ENCODE measurements at places on chromosomes 5 and 9.

GRCh38 chr5:103111468-103111867 lies 8.5 kb downstream of the GIN1 start:
- DNase-seq, result no peak

GRCh38 chr5:45799388-45799787 lies 103.2 kb upstream of the HCN1 start:
- DNase-seq, result no peak

- no peak for DNase-seq
These were observed 64.3 kb upstream of the IER5L start for GRCh38 chr9:129242191-129242941.

DNA sequence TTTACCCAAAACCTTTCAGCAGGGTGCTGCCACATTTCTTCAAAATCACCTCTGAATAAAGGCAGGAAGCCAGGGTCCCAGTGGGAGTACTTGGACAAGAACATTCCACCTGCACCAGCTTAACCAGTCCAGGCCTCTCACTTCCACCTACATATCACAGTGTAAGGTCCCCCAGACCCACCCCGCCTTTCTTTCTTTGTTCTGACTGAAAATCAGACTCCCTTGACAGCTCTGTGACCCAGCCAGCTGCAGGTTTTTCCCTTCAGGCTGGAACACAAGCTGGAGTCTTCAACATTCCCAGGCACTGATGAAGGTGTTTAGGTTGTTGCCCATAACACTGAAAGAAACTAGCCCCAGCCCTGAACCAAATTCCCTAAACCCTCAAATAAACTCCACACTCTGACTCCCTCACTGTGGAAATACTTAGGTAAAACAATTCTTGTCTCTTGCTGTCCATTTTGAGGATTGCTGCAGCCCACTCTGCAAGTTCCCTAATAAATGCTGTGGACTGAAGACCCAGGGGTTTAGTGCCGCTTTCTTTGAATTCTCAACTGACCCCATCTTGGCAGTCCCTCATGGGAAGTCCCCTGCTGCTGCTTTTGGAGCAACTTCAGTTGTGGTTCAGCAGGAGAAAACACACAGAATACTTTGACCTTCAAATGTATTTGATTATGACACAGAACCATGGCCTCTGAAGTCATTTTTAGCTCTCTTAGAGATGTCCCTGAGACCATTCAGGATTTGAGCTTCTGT lies 24.8 kb downstream of the P4HA2 start:
- DNase-seq, result no peak

DNA sequence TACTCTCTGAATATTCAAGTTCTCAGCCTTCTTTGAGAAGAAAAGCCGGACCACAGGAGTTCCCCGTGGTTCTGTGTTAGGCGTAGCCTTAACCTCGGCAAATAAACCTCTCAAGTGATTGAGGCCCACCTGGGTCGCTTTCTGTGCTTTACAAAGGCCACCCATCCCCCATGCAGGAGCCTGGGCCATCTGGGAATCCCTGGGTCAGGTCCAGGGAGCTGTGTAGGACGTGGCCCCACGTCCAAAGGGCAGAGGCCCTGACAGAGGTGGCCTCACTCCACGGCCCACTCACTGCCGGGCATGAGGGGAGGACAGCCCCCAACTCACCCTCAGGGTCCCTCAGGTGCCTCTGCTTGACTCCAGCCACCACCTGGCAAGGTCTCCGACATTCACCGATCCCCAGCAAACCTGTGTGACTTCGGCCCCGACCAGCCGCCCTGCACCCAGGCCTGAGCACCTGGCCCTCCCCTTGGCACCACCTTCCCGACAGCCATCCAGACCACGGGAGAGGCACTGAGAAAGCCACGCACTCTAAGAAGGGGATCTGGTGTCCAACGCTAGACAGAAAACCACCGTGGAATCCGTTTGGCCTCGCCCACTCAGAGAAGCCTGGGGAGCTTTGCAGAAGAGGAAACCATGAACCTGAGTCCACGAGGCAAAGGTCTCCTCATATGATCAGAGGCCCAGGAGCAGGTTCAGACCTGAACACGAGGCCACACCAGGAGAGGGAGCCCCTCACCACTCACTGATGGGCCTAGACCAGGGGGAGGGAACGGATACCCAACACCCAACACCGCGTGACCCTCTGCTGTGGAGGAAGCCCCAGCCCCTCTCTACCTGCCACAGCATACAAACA lies 4.5 kb downstream of the SLC12A7 start:
- DNase-seq, result no peak

DNA sequence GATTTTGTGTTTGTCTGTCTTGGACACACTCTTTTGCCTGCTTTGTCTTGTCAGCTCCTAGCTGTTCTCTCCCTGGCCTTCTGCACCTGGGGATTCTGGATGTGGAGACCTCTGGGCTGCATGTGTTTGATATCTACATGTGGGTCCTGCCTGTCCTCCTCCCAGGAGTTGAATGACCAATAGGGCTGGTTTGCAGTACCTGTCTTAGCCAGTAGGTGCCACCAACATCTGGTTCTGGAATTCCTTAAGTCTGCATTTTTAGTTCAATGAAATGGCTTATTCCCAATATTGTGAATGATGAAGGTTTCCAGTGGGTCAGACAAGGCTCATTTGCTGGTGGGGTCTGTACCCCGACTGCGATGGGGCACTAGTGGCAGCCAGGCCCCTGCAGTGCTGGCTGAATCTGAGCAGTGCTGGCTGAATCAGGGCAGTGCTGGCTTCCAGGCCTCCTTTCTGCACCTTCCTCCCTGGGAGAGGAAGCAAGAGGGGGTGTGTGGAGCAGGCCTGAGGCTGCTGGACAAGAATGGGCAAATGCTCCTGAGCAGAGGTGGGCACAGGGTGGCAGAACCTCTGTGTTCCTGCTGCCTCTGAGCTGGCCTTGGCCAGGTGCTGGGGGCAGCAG lies 73.3 kb downstream of the RXRA start:
- DNase-seq, result no peak

All from SK-N-MC (cell line).